ENCODE measurements at places on chromosomes 5 and 9.
A peak's percentile ranks its signal among the peaks of the same experiment; 100 is the strongest.

- DNase-seq, result no peak
These were observed 232.2 kb upstream of the GRIN3A start for GRCh38 chr9:101970609-101971008.

GRCh38 chr9:136093346-136093986, 1.6 kb downstream of the NACC2 start:
- DNase-seq, result no peak

DNA sequence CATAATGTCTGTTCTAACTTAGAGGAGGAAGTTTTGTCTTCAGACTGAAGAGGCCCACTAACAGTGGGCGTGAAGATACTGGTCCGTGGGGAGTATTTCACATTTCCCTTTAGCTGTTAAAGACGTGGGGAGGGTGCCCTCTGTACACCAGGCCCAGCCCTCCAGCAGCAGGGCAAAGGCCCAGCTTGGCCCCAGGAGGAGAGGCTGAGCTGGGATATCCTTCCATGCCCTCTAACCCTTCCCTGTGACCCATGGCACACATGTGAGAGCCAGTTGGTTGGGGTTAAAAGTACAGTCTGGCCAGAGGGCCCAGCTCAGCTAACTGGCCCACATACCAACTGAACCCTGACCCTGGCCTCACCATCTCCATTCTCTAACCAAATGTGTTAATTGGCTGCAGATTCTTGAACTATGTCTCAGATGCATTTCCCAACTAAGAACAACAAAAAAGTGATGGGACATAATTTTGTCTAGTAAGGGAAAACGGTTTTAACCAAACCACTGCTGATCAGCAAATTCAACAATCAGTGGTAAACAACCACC, 74.4 kb downstream of the LHFPL2 start:
- DNase-seq, result no peak

- DNase-seq, result peak; percentile 79
These were observed at the start of gene TICAM2 for GRCh38 chr5:115601701-115602590. TSS of gene TICAM2 (minus strand) at chr5:115602479. CDS start at chr5:115581256, 21,223 bp downstream.

GRCh38 chr5:168307925-168308584, 16.6 kb downstream of the WWC1 start:
- no peak for DNase-seq

- no peak for DNase-seq
These were observed 177.9 kb upstream of the PRLR start for GRCh38 chr5:35408146-35408545.

DNA sequence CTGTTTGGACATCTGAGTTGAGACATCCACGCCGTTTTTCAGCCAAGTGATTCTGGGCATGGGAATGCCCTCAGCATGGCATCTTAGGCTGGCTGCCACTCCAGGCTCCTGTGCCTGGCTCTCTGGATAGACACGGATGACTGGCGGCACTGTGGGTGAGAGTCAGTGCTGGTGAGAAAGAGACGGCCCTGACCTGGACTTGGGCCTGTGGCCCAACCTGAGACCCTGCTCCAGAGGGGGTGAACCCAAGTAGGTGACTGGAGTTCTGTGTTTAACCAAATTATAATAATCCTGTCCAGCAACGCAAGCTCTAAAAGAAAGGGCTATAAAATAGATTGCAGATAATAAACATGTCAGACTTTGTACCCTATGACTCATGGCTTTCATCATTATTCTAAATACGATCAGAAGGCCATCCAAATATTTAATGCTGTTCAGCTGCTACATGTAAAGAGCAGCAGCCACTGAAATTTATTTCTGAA, 173.9 kb downstream of the HSPA4 start:
- DNase-seq, result peak; percentile 31

Data from coronary artery (tissue), 2 donors.